ENCODE measurements at places on chromosomes 6 and 20.

GRCh38 chr6:4637691-4638433 is 138.3 kb upstream of the CDYL start:
- DNase-seq, result peak; percentile 27

DNA sequence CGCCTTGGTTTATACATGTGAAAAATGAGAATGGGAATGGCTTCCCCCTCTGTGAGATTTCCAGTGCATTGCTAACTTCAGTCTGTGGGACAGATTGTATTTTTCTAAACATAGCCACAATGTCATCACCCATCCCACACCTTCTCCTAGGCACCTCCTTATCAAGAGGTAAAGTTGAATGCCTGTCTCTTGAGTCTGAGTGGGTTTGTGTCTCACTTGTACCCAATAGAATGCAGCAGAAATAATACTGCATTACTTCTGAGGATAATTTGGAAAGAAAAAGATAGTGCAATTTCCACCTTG is 27.9 kb downstream of the RIN2 start:
- no peak for DNase-seq

DNA sequence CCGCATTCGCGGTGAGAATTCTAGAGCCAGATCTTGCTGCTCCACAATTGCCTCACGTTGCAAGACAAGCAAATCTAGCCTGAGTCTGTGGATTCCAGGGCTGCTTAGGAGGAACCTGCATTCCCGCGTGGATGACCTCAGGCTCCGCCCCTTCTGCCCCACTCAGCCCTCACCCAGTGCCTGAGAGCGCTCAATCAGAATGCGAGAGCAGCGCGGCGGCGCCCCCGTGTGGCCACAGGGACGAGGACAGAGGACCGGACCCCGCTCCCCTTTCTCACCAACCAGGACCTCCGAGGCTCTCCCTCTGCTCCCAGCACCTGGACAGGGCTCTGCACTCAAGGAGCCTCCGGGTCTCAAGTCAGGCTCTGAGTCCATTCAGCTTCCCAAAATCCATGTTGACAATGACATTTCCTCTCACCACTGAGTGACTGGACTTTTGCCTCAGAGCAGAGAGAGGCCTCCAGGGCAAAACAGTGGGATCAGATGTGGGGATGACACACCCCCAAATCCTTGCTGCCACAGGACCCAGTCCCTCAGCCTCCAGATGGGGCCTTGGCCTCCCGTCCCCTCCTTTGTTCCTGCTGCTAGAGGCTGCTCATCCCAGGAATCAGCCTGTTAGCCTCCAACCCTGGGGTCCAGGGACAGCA is 52.0 kb downstream of the RPP21 start:
- DNase-seq, result peak; percentile 85

DNA sequence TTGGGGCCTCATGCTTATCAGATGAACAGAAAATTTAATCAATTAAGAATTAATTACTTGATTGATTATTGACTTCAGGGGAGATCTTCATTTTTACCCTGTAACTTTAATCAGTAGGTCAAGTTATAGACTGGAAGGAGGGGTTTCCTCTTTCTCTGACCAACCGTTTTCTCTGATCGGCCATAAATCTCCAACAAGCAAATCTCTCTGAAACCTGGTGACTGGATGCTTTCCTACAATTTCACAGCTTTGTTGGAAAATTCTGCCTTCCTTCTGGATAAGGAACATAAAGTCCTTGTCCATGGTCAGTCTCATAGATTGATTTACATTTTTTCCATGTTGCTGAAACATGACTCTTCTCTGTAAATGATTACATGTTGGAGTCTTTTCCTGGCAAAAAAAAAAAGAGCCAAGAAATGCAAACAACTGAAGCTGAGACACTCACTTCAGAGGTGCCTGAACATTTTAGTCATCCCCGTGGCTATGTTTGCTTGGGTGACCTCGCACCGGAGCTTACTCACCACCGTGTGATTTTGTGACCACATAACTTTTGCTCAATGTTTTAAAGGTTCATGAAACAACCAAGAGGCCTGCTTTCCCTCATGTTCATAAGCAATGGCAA is 31.0 kb downstream of the IRF4 start:
- DNase-seq, result peak; percentile 49

DNA sequence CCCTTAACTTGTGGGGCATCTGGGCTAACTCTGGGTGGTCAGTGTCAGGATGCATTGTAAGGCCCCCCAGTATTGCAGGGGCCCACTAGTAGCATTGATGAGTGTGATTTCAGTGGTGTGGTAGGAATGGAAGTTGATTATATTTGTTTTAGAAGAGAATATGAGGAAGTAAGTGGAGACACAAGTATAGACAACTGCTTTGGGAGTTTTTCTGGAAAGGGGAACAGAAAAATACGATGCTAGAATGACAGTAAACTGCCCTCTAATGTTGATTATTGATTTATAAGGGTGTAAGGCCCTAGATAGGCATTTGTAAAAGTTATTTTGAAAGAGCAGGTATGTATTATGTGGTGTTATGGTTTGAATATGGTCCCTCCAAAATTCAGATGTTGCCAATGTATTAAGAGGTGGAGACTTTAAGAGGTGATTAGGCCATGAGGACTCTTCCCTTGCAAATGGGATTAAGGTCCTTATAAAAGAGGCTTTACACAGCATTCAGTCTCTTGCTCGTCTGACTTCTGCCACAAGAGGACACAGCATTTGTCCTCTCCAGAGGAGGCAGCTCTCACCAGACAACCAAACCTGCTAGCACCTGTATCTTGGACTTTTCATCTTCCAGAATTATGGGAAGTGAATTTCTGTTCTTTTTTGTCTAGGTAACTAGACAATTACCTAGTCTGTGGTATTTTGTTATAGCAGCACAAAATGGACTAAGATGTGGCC is 135.9 kb upstream of the DTNBP1 start:
- no peak for DNase-seq

GRCh38 chr6:12097791-12098190 is 85.7 kb downstream of the HIVEP1 start:
- DNase-seq, result no peak

DNA sequence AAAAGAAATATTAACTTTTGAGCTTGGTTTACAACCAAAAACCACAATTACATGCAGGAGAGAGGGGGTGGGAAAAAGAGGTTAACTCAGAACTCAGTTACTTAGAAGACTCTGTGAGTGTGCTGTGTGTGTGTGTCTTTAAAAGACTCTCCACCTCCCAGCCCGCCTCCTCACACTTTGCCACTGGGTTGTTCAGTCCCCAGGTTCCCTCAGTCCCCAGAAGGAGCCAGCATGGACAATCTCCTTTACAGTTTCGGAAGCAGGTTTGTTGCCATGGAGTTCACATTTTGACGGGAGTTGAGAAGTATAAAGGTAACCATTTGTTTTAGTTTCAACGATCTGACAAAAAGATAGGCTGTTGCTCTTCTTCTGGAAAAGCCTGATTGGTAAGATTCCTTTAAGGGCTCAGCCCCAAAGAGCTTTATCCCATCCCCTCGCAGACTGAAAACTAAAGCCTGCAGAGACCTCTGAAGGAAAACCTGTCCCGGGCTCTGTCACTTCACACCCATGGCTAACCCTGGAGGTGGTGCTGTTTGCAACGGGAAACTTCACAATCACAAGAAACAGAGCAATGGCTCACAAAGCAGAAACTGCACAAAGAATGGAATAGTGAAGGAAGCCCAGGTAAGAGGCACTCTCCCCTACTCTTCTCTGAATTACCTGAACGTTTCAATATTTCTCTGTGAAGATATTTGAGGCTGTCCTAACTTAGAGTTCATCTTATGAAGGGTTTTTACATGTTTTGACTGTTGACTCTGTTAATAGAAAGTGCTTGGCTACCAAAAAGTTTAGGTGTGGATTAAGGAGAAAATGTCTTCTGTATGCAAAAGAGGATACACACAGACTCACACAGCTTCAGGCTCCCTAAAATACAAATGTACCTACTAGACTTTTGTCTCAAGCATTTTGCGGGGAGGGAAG is at the start of gene SPTLC3:
Gene SPTLC3 (plus strand): TSS at position 212 of the 921 bp plus-strand sequence. CDS start 296 bp downstream, at position 508.
- DNase-seq, result no peak

- no peak for DNase-seq
Measured at GRCh38 chr6:54587277-54587676, 259.3 kb upstream of the FAM83B start.

Data from stimulated activated CD4-positive, alpha-beta T cell treated with anti-CD3 and anti-CD28 coated beads, Interleukin-12 subunit alpha, Interleukin-12 subunit beta, amount 100 ng/mL, for 48 hours (primary cell).